ENCODE measurements at places on chromosomes 12 and 14. TPM values are rescaled to one million over a fixed set of nuclear protein-coding genes. Genes with fewer than 3 reads are reported as not detected.

DNA sequence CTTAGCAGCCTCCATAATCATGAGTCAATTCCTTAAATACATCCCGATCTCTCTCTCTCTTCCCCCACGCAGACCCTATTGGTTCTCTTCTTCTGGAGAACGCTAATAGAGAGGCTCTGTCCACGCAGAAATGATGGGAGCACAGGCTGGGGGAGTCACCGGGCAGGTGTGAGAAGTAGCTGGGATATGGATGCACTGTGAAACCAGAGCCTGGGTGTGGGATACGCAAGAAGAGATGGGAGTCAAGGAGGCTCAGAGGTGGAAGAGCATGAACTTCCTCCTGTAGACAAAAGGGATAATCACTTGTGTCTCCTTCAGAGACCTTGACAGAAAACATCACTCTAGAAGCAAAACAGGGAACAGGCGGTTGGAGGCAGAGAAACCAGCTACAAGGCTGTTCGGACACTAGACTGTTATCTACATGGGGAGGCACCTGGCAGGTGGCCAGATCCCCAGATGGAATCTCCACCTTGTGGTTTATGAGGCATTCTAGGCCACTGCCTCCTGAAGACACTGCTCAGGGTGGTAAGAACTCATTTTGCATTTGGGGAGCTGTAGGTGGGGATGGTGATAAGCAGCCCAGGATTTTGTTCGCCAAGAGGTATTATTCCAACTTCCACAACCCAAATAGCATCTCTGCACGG is 7.2 kb upstream of the SELPLG start:
- DNase-seq = peak; percentile 47

- no peak for DNase-seq
Measured at GRCh38 chr12:68102163-68102562, 57.4 kb downstream of the IFNG start.

DNA sequence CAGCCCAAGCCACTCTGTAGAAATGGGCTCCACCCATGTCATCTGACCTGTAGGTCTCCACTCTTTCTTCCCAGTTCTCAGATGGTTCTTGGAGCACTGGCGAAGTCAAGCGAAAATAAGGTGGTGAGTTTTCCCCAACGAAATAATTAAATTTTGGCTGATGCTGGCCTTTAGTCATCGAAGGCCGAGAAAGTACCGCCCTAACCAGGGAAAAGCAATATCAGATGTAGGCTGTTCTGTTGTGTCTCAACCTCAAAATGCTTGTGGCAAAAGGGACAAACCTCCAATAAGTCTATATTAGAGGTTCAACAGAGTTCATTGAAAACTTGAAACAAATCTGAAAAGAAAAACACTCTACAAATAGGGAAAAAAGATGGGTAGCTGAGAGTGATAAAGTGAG is 48.6 kb upstream of the BCAT1 start:
- DNase-seq = no peak

DNA sequence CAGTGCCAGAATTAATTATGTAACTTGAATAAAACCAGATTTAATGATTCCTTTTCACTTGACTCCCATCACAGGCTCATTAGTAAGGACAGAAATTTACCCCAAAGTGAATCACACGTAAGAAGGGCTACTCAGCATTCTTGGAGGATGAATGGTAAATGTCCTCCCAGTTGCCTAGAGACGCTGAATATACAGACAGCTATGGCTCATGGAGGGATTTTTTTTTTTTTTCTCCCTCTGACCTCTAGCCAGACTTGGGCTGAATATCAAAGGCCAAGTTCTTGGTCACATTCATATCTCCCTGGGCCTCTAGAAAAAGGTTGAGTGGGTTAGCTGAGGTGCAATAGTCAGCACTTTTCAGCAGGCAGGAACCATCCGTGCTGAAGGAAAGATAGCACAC is 77.5 kb downstream of the PHLDA1 start:
- no peak for DNase-seq

DNA sequence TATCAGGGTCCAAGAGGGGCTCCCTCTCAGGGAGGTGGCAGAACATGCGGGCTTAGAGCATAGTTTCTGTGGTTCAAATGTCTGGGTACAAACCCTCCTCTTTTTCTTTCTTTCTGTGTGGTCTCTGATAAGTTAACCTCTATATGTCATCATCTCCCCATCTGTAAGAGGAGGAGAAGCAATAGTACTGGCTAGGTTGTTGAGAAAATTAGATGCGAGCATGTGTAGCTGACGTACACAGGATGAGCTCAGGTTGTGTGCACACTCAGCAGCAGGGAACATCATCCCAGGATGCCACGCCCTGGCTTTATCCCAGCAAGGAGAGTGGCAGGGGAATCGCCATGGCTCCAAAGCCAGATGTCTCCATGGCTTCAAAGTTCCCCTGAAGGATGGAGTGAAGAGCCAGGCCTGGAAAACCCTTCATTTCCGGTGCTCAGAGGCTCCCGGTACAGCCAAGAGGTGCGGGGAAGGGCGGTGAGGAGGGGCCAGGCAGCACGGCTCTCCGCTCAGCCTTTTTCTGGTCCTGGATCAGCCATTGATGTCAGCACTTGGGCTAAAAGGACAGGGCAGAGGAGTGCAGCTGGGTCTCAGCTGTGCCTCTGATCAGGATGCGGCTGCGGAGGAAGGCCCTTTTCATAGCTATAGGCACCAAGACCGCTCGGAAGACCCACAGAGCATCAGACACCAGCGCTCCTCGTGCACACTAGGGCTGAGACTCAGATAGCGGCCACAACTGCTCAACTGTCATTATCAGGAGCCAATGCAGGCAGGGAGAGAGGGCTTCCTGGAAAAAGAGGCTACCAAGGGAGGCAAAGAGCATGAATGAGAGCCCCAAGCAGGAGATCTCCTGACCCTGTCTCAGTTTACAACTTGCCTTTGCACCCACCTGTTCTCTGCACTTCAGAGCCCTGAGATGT is 41.5 kb downstream of the ARL6IP4 start:
- no peak for DNase-seq

DNA sequence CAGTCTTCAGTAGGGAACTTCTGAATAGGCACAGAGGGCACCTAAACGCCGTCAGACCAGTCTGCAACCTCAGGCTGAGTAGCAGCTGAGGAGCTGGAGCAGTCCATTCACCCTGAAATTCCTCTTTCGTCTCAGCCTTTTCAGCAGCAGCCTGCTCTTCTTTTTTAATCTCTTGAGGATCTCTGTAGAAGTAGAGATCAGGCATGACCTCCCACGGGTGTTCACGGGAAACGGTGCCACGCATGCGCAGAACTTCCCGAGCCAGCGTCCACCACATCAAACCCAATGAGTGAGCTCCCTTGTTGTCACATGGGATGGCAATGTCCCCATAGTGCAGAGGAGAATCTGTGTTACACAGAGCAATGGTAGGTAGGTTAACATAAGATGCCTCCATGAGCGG is 11.1 kb upstream of the MARK3 start:
- DNase-seq = no peak

Gene PLBD1
- total RNA-seq = 0.87 TPM

Gene CLEC4C
- total RNA-seq = 0.39 TPM

Gene TSPAN19
- not detected for total RNA-seq

Measured in B cell (primary cell).